DMS 273 treated with DMSO at 0.1 percent for 48 hours (cell line): ENCODE measurements at places on chromosomes 6 and 20.

- DNase-seq, result no peak
Measured at GRCh38 chr6:107639511-107639910, 149.6 kb downstream of the SOBP start.

- DNase-seq, result no peak
Measured at GRCh38 chr6:125377621-125378020, 75.9 kb upstream of the HDDC2 start.

- no peak for DNase-seq
Measured at GRCh38 chr20:13723011-13723410, 61.7 kb downstream of the ESF1 start.

GRCh38 chr6:2817903-2818443 is 23.7 kb downstream of the SERPINB1 start:
- no peak for DNase-seq

- DNase-seq, result no peak
Measured at GRCh38 chr6:40928307-40928706, 110.7 kb downstream of the UNC5CL start.

- DNase-seq, result no peak
Measured at GRCh38 chr6:3053231-3053508, 15.1 kb upstream of the RIPK1 start.

DNA sequence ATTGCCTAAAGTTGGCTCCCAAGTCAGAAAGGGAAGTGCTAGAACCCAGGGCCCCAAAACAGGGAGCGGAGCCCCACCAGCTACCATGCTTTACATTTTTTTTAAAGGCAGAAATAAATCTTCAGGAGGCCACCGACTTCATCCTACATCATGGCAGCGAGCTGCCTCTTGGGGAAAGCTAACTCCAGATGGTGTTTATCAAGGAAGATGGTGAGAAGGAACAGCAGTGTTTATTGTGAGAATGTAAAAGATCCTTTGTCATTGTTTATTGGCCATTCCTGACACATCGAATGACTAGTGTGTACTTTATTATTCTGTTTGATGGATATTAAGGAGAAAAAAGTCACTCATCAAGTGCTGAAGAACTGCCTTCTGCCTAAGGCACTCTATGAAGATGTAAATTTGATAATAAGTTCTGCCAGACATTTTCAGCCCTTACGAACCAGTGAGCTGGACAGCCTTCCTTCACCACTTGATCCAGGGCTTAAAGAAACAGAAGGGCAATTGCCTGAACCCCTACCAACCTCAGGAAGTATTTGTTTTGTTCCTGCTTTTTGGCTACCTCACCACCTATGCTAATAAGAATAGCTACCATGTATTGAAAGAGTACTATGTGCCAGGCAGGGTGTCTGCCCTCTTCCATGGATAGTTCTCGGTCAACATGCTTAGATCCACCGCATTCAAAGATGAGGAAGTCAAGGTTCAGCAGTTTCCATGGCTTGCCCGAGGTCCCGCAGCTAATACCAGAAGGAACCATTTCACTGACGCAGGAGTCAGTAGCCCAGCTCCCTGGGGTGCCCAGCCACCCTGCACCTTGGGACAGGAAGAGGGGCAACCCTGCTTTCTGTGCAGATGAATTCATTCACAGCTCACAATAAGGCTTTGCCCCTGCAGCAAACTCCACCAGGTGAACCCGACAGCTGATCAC is 194.7 kb upstream of the RREB1 start:
- DNase-seq, result peak; percentile 41

DNA sequence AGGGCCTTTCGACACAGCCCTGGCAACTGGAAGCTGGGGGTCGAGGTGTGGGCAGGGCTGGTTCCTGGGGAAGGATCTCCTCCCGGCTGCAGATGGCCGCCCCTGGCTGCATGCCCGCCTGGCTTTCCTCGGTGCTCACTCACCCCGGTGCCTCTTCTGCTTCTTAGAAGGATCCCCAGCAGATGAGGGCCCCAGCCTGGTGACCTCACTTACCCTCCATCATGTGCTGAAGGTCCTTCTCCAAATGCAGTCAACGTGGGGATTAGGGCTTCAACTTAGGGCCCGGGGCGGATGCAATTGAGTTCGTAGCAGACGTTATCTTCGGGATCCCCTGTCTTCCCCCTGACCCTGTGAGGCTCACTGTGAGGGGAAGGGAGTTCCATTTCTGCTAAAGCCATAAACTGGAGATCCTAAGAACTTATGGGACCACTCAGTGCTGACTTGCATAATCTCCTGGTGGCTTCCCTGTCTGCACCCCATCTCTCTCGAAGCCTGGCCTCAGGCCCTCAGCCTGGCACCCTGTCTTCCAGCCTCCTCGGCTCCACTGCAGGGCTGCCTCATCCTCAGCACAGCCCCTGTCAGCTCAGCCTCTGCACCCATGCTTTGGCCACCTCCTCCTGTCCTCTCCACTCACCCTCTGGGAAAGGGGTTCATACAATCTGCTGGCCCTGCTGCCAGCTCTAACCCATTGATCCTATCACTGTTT is 92.6 kb downstream of the THBS2 start:
- DNase-seq, result no peak

DNA sequence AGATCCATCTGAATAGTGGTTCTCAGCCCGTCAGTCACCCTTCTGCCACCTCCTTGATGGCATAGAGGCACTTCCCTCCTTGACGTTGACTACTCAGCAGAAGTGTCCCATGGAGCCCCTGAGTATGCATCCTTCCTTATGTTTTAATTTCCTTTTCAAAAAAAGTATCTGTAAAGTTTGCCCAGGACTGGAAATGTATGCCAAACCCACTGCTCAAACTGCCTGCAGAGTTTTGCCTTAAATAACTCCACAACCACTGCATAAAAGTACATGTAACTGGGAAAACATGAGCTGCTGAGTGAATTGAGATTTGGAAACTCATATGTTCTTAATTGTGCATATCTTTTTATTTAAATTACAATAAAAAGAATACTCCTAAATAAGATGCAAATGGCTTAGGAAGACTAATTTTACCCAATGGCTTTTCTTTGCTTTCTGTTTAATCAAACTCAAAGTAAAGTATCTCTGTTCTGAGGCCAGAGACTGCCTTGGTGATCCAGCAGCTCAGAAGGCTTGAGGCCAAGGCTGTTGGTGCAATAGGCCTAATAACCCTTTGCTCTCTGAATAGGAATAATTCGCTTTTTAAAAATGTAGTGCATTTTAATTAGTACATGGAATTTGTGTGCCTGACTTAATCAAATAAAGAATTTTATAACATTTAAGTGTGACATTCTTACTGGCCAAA is 90.4 kb downstream of the FNDC1 start:
- no peak for DNase-seq
